ENCODE measurements at places on chromosomes 1 and 21.

DNA sequence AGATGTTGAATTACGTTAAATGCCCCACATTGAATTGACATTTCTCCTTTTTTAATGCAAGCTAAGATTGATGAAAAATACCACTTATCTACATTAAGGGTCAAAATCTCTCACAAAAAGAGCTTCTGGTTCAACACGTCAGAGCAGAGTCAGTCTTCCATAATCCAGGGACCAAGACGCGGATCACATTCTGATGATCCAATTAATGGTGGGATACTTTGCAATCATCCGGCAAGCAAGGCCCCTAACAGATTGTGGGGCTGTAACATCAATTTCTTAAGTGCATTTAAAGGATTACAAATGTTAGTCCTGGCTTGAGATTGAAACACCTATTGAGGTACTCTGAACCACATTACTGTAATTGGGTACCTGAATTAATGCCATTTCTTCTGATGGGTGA lies 120.2 kb upstream of the ESRRG start:
- no peak for DNase-seq

DNA sequence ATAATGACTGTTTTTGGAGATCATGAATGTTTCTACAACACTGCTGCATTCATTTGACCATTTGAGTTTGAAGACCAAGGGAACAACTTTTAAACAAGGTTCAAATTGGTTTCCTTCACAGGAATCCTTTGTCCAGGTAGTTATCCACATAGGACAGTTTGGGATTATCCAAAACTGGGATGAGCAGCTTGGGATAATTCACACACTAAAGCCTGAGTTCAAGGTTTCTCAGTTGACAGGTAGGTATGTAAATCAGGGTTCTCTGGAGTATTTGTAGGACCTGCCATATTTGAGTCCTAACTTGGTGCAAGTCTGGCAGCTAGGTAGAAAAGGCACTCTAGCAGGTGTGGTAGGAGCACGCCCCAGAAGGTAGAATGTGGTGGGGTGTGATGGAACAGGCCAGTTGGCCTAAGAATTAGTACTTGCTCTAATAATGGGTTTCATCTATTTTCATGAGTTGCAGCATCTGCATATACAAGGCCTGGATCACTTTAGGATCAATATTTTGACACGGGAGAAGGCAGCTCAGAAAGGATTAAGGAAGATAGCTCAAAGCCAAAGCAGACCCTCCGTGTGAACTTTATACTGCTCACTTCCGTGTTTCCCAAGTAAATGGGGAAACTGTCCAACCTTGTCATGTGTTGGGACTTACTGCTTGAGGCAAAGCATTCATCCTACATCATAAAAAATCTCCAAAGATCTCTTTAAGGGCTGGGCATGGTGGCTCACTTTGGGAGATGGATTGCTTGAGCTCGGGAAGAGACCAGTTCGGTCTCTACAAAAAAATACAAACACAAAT lies 14.1 kb upstream of the RAB42 start:
- no peak for DNase-seq

- no peak for DNase-seq
Observed at GRCh38 chr1:7501084-7501491, 270.0 kb upstream of the VAMP3 start.

GRCh38 chr1:86502721-86503405 lies 34.1 kb downstream of the CLCA1 start:
- no peak for DNase-seq

DNA sequence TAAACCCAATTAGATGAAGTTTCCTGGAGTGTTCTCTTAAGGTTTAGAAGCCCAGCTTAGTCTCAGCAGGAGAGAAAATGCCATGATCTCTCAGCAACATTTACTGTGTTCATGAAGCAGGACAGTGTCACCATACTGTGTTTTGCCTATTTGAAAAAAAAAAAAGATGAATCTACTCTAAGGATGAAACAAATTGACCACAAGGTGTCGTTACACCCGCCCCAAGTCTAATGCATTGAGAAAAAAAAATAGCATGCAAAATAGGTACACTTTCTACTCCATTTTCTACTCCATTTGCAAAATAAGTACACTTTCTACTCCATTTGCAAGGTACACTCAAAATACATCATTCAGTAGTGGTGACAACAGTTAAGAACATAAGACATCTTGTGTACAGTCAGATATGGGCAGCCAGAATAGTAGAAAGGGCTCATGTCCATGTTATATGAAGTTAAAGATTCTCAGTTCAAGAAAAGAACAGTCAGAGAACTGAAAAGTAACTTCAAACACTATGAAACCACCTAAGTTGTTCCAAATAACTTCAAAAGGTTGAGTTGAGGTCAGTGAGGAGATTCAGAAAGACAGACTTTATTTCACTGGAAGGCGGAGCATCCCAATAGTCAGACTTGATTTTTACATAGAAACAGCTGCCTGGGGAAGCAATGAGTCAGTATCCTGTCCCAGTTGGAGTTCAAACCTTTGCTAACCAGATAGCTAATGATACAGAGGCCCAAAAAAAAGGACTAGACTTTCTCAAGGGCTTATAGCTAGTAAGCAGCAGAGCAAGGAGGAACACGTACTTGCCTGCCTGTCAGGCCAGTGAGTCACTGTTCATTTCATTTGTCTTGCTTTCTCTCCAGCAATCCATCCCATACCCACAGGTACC lies 13.3 kb downstream of the PLPPR5 start:
- no peak for DNase-seq

GRCh38 chr21:42191696-42192595 lies 27.0 kb upstream of the ABCG1 start:
- DNase-seq: no peak

GRCh38 chr21:41924368-41924754 lies 29.5 kb downstream of the C2CD2 start:
- DNase-seq: no peak

GRCh38 chr1:193065954-193066353 lies 6.5 kb downstream of the RO60 start:
- no peak for DNase-seq

- DNase-seq: no peak
Observed at GRCh38 chr1:227388214-227389168, 70.2 kb upstream of the CDC42BPA start.
